ENCODE measurements at places on chromosomes 11 and 22.
A peak's percentile ranks its signal among the peaks of the same experiment; 100 is the strongest.

- H3K4me3 ChIP-seq, result no peak overlapping the region
- no peak for DNase-seq
- peaks cover 13% of the 10 kb centered on the region for H3K4me1 ChIP-seq
- no peaks in the 10 kb centered on the region for H3K27me3 ChIP-seq
These were observed 18.0 kb downstream of the PTDSS2 start for GRCh38 chr11:468036-468435.

DNA sequence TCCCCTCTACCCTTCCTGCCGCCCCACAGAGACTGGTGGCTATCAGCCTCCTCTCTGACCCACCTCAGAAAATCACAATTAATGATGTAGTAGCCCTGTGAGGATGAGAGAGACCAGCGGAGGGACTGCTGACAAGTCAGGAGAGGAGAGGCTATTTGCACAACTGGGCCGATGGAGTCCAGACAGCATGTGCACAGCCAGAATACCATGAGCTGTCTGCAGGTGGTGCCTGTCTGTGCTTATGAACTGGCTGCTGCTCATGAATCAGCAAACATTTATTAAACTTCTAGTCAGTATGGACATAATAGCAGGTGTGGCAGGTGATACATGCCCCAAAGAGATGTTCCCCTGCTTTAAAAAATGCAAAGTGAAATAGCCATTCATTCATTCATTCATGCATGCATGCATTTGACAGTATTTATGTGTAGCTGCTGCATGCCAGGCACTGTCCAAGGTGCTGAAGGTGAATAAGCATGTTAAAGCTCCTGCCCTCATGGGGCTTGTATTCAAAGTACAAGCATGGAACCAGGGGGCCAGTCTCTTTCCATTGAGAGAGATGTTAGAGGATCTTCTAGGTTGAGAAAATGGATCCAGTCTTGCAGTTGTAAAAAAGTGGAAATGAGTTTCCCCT lies 141.3 kb downstream of the GRIK4 start:
- no peaks in the 10 kb centered on the region for H3K4me1 ChIP-seq
- peaks cover 18% of the 10 kb centered on the region for H3K27me3 ChIP-seq
- peak; percentile 52 for DNase-seq
- H3K36me3 ChIP-seq, result no peaks in the 10 kb centered on the region
- H3K4me3 ChIP-seq, result no peak overlapping the region

DNA sequence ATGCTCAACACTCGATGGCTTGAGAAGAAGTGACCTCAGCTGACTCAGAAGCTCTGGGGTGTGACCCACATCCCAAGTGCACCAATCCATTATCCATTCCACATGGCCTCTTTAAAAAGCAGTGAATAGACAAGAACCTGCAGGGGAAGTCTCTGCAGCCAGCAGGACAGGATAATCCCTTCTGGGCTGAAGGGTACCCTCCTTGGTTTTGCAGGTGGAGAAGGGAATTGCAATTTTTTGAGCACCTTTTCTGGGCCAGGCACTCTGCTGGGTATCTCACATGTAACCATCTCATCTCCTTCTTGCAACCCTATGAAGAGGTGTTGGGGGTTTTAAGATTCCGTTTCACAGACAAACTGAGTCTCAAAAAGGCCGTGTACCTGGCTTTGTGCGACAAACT lies 76.6 kb downstream of the MYO18B start:
- H3K4me1 ChIP-seq, result no peaks in the 10 kb centered on the region
- peak; percentile 15 for DNase-seq
- H3K27ac ChIP-seq, result no peak overlapping the region
- no peaks in the 10 kb centered on the region for H3K27me3 ChIP-seq
- H3K4me3 ChIP-seq, result no peak overlapping the region
- H3K36me3 ChIP-seq, result no peaks in the 10 kb centered on the region

DNA sequence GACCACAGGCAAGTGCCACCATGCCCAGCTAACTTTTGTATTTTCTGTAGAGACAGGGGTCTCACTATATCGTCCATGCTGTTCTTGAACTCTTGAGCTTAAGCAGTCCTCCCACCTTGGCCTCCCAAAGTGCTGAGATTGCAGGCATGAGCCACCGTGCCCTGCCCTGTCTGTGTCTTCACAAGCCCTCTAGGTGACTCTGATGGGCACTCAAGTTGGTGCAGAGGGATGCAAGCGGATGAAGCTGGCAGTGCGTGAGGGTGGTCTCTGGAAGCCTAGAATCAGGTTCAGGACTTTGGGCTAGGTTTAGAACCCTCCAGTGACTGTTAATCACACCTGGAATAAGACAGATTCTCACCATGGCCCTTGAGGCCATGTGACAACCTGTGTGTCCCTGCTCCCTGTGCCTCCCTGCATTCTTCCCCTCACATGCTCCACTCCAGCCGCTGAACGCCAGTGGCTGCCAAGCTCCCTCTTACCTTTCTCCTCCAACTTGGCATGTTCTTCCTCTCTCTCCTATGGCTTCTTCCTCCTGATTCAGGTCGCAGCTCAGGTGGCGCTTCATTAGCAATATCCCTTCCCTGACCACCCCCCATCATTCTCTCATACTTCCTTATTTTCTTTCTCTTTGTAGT lies 242.3 kb upstream of the TBCEL start:
- H3K4me3 ChIP-seq, result no peak overlapping the region
- no peaks in the 10 kb centered on the region for H3K27me3 ChIP-seq
- DNase-seq, result no peak
- no peaks in the 10 kb centered on the region for H3K36me3 ChIP-seq
- no peak overlapping the region for H3K27ac ChIP-seq

- H3K4me1 ChIP-seq, result peaks cover 15% of the 10 kb centered on the region
- no peaks in the 10 kb centered on the region for H3K36me3 ChIP-seq
- no peak for DNase-seq
- H3K27me3 ChIP-seq, result peaks cover 20% of the 10 kb centered on the region
These were observed 2.0 kb upstream of the PACSIN3 start for GRCh38 chr11:47188259-47188658.

GRCh38 chr11:67282876-67283371 lies 6.2 kb upstream of the ANKRD13D start:
- DNase-seq, result no peak
- no peaks in the 10 kb centered on the region for H3K27me3 ChIP-seq
- H3K36me3 ChIP-seq, result peaks cover 7% of the 10 kb centered on the region
- no peak overlapping the region for H3K27ac ChIP-seq
- H3K4me3 ChIP-seq, result no peak overlapping the region
- H3K4me1 ChIP-seq, result peaks cover 6% of the 10 kb centered on the region
